AG09309 (cell line): ENCODE measurements at places on chromosomes 1 and 21.

GRCh38 chr1:55134152-55134808, 80.9 kb downstream of the USP24 start:
- no peak for DNase-seq

GRCh38 chr1:165426745-165427144, 18.2 kb downstream of the RXRG start:
- no peak for DNase-seq

DNA sequence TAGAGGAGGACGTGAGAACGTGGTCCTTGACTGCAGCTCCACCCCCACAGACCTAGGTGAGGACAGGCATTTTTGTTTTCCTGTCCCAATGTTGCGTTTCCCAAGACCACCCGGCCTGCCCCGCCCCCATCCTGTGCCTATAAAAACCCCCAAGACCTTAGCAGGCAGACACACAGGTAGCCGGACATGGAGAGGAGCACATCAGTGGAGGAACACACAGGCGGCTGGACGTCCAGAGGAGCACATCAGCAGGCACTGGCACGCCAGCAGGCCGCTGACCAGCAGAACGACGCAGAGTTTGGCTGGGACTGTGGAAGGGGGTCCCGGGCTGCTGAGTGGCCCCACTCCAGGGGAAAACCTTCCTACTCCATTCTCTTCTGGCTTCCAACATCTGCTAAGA, 12.7 kb upstream of the HMGCL start:
- DNase-seq = no peak

DNA sequence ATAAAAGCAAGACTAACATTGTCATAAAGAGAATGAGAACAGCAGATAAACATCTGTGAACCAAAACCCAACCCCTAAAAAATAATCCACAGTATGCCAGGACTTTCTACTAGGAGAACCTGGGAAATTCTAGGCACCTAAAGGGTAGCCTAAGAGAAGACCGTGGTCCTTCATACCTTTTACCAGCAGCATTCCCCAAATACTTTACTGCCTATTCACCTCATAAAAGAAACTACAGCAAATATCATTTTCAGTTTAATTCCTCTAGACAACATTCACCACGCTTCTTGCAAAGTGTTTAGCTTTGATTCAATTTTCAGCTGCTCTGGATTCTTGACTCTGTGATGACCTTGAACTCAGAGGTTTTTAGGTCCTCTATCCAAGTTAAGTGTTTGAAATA, 1180.7 kb upstream of the B3GALT2 start:
- DNase-seq = no peak

GRCh38 chr1:79604490-79605198, 598.1 kb upstream of the ADGRL4 start:
- no peak for DNase-seq

GRCh38 chr21:25563361-25564116, 43.7 kb downstream of the MRPL39 start:
- no peak for DNase-seq

GRCh38 chr1:113912594-113913311, 7.6 kb downstream of the DCLRE1B start:
- no peak for DNase-seq

- DNase-seq = no peak
Observed at GRCh38 chr21:44919913-44920693, 596 bp downstream of the ITGB2 start.

DNA sequence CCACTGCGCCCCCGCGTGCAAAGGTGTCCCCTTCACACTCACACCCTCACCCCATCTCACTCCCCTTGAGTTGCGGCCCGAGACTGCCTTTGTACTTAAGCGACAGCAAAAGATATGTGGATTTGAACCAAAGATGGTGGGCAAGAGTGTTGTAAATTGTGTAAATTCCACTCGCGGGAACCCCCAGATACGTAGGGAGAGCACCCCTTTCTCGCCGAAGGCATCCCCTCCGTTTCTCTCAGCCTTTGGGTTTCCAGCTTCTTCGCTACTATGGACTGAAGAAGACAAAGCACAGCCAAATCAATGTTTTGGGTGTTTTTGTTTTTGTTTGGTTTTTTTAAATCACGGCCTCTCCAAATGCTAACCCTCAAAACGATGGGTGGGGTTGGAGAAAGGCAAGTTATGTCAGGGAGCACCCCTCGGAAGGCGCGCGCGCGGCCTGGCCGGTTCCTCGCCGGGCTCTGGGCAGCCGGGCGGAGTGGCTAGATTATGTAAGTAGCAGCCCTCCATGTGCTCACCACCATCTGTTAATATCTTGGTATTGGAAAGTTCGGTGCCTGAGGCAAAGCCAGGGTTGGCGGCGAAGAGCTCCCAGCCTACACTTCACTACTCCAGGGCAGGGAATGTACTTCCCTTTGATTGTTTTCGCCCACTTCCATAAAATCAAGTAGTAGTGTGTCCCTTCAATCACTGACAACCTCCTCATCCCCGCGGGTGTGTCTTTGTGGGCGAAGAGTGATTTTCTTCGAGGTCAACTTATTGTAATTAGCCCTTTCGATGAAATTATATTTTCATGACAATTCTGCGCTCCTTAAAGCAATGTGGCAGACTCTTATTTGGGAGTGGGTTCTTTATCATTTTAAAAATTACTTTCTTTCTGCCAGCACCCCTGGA, 4.0 kb upstream of the PROX1 start:
- DNase-seq = no peak

- no peak for DNase-seq
Observed at GRCh38 chr1:230355594-230355993, 70.5 kb downstream of the PGBD5 start.

DNA sequence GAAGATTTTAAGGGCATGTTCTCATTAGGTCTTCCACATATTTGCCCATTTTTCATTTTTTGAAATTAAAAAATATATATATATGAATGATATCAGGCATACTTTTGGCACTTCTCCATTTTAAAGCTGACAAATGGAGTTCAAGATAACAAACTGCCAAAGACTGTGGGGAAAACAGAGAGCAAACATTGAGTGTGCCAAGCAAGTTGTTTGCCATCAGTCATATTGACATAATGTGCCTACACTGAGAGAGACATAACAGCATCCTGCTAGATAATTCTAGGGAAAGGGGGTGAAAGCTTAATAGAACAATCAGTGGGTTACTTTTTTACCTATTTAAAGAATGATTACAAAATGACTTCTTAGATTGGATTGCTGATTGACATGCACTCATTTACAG, 529.4 kb upstream of the CXADR start:
- DNase-seq = no peak

DNA sequence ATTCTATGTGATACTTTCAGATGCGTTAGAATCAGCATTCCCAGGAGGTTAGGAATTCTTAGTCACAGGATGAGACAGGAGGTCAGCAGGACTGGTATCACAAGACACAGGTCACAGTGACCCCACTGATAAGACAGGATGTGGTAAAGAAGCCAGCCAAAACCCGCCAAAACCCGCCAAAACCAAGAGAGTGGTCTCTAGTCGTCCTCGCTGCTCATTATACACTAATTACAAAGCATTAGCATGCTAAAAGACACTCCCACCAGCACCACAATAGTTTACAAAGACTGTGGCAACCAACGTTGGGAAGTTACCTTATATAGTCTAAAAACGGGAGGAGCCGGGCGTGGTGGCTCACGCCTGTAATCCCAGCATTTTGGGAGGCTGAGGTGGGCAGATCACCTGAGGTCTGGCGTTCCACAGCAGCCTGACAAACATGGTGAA, 13.9 kb upstream of the ACTA1 start:
- DNase-seq = no peak

DNA sequence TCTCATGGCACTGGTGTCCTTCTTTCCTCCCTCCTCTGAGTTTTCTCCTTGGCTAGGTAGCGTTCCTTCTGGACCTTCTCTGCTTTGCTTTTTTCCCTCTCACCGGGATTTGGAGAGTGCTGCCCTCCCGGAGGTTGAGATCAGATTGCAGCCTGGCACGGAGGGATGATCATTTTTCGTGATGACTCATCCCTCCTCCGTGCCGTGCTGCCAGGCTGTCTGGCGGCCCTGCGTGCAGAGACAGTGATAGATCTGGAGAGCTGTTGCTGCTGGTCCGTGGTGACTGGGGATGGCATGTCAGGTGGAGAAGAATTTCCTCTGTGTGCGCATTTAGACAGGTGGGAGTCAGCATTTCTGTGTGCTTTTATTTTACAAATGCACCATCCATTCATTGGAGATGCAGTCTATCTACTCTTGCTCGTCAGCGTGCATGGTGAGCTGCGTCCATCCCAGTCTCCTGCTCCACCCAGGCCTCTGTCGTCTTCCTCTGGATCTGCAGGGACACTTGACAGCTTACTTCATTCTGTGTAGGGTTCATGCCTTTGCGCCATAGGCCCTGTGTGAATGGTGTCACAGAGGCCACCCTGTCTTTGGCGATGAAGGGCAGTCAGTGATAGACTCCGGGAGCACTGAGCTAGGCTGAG, 104.4 kb downstream of the PCBP3 start:
- peak; percentile 16 for DNase-seq

- no peak for DNase-seq
Observed at GRCh38 chr1:78536427-78536826, 45.7 kb downstream of the PTGFR start.
